ENCODE measurements at places on chromosomes 5 and 9.

GRCh38 chr5:313806-314376, 7.6 kb upstream of the AHRR start:
- no peak for DNase-seq

- no peak for DNase-seq
Observed at GRCh38 chr5:14107536-14107935, 35.6 kb upstream of the TRIO start.

DNA sequence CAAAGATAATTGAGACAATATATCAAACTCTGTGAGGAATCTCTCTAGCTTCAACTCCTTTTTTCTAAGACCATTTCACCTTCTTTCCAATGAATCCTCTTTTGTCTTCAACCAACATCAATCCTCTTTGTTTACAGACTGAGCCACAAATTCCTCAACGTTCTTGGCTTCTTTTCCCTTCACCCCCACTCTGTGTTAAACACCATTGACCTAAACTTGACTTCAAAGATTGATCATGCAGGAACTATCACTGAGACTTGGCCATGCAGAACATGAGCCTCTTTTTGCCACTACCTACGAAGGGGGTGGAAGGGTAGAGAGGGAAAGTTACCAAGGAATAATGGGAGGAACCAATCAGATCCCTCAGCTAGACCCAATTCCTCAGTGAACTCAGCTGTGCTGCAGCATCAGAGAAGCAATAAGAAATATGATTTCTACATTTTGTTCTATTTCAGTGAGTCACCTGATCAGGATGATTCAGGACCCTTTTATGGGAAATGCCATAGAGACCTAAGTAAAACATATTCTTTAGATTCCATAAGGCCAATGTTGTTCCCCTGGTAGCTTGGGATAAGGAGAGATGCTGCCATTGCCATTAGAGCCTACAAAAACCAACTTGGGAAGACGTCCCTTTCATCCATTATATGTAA, 187.7 kb upstream of the RGMB start:
- peak; percentile 60 for DNase-seq

DNA sequence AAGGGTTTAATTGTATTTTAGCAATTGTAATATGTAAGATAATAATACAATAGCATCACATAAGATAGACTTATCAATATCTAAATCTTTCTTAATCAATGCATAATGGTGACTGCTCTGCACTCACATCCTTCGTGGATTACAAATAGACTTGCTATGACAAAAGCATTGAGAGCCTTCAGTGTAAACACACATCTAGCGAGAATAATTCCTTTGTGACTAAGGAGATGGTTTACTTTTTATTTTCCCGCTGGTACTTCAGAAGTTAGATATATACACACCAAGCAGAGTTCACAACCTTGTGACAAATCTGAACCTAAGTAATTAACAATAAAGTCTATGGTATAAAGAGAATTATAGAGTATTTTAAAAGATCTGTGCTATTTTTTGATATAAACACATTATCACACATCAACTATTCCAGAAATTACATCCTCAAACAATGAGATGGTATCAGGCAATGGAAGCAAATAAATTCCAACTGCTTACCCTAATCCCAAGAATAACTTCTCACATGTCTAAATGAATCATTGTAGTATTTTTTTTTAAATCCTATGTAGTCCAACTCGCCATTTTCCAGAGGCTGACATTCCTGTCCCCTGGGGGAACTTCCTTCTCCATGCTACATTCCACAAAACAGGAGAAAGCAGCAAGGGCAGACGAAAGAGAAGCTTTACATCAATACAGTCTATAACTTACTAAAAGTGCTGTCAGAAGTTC, 51.2 kb downstream of the MAPKAP1 start:
- DNase-seq = no peak

DNA sequence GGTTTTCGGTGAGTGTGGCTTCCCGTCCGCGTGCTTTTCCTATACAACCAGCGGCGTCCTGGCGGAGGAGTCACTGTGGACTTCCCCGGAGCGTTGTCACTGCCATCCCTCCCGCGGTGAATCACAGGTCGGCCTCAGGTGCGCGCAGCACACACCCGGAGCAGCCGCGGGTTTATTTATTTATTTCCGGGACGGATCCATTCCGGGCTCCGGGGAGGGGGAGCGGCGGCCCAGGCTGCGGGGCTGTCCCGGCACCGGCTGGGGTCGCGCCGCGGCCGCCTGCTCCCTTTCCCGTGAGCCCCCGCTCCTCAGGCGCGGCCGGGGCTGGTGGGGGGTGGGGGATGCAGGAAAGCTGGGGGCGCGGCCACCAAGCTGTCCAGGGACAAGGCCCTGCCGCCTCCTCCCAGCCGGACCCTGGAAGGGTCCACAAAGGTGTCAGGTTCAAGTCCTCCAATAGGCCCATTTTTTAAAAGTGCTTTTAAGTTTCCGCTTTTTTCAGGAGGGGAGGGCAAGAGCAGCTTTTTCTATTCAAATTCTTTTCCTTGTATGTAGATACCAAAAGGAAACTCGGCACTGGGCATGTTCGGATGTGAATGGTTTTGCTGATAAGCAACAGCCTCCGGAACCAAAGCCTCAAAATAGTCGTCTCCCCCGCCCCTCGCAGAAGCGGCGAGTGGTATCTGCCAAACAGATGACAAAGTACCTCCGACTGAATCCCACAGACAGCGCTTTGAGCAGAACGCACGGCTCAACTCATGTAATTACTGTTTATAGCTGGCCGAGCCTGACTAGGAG, 192.5 kb downstream of the CD180 start:
- peak; percentile 94 for DNase-seq

DNA sequence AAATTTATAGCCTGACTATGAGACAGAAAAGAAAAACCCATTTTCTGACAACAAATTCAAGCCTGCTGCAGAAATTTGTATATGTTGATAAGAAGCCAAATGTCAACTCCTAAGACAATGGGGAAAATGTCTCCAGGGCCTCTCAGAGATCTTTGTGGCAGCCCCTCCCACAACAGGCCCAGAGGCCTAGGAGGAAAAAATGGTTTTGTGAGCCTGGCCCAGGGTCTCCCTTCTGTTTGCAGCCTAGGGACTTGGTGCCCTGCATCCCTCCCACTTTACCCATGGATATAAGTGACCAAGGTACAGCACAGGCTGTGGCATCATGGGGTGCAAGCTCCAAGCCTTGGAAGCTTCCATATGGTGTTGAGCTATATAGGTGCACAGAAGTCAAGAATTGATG, 740.2 kb downstream of the SEMA5A start:
- DNase-seq = no peak

GRCh38 chr5:108381350-108381953, 446 bp downstream of the FBXL17 start:
- DNase-seq = peak; percentile 93

GRCh38 chr9:125421166-125421565, 159.5 kb downstream of the GAPVD1 start:
- no peak for DNase-seq

DNA sequence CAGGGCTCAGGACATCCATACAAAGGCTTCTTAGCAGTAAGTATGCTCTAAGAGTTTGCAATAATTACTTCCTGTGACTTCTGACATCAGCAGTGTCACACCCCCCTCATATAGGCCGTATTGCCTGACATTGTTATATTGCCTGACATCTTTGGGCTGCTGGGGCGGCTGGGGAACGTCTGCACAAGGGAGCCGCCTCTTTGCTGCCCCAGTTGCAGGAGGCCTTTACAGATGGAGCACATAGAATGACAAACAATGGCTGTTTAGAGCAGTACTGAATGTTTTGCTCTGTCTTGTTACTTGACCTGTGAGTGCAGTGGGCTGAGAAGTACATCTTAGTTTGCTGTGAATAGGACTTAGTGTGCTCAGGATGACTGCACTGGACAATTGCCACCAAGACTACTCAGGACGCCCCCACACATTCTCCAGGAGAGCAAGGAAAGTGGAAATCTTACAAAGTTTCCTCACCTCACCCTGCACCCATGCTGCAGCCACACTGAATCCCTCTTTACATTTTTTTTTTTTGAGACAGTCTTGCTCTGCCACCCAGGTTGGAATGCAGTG, 65.4 kb upstream of the SPOCK1 start:
- DNase-seq = peak; percentile 48

- no peak for DNase-seq
Observed at GRCh38 chr5:149268928-149269557, 2.6 kb upstream of the AFAP1L1 start.

DNA sequence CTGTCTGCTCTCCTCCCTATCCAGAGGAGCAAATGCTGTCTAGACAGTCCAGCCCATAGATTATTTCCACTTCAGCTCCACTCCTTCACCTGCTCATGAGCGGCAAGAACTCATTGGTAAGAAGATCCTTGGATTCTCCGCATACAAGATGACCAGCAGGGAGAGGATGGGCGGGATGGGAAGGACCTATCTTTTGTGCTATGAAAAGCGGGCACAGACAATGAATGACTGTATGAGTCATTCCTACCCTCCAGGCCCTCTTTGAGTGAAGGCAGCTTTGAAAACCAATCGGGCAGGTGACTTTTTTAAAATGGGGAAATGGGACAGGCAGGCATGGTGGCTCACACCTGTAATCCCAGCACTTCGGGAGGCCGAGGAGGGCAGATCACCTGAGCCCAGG, 49.4 kb downstream of the SMIM23 start:
- DNase-seq = no peak

DNA sequence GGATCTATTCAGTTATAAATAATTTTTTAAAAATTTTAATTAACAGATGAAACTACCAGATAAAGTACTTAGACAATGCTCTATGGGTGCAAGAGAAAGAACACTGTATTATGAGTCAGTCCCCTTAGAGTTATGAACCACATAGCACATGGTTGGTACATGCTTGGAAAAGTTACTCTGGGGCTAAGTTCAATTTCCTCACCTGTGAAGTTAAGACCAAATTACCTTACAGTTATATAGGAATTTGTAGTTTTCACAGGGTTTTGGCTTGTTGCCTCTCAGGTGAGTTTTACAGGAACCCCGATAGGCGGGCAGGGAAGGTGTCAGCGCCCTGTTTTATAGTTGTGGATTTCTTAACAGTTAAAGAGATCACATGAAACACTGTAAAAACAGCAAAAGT, 1.2 kb downstream of the PANK3 start:
- peak; percentile 50 for DNase-seq

DNA sequence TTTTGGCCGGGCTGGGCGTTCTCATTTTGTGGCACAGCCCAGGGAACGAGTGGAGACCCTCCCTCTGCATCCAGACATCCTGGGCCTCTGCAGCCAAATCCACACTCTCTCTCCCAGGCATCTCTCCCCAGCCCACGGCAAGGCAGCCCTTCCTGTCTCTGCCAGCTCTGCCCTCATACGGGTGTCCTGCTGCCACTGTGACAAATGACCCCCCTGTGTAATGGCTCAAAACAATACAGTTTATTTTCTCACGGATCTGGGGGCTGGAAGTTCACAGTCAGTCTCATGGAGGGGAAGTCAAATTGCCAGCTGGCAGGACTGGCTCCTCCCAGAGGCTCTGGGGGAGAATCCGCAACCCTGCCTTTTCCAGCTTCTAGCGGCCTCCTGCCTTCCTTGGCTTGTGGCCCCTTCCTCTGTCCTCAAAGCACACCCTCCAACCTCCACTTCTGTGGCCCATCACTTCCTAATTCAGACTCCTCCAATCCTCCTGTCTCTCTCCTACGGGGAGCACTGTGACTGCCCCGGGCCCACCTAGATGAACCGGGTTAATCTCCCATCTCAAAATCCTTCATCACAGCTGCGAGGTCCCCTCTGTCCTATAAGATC, 70.2 kb upstream of the COL5A1 start:
- no peak for DNase-seq

GRCh38 chr9:27784847-27785713, 211.8 kb upstream of the C9orf72 start:
- no peak for DNase-seq

- peak; percentile 52 for DNase-seq
Observed at GRCh38 chr9:94085062-94085639, 887 bp downstream of the PTPDC1 start.

GRCh38 chr5:179258922-179259730, 86.1 kb downstream of the ADAMTS2 start:
- DNase-seq = peak; percentile 54

GRCh38 chr9:111957856-111958631, 61.4 kb downstream of the UGCG start:
- peak; percentile 95 for DNase-seq

DNA sequence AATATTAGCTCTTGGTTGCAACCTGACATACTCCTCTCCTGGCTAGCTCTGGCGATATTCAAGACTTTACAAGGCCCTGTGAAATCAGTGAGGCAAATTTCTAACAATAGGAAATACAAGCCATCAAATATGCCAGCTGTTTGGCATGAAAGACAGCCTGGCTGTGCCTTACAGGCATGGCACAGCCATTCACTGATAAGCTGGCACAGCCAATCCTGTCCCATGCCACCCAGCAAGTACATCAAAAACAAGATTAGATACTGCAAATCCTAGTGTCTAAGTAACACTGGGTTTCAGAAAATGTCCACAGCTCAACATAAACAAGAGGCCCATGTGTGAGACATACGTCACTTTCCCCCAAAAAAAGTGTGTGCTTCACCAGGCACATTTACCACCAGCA, 1045.8 kb upstream of the DMAC1 start:
- DNase-seq = no peak

- no peak for DNase-seq
Observed at GRCh38 chr9:84212246-84212645, 128.3 kb downstream of the SLC28A3 start.

DNA sequence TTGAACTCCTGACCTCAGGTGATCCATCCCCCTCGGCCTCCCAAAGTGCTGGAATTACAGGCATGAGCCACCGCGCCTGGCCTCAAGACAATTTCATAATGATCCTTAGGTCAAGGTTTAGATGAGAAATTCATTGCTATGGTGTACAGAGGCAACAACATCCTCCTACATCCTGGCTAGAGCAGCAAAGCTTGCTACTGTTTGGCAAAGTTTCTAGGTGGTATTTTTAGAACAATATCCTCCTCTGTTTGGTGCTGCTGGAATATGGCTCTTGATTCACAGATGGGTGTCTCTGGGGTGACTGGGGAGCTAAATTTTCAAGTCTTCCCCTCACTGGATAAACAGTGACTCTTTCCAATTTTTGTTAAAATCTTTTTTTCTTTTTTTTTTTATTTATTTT, 30.6 kb downstream of the CRHBP start:
- DNase-seq = no peak

GRCh38 chr9:36866840-36867239, 167.2 kb downstream of the PAX5 start:
- DNase-seq = no peak

DNA sequence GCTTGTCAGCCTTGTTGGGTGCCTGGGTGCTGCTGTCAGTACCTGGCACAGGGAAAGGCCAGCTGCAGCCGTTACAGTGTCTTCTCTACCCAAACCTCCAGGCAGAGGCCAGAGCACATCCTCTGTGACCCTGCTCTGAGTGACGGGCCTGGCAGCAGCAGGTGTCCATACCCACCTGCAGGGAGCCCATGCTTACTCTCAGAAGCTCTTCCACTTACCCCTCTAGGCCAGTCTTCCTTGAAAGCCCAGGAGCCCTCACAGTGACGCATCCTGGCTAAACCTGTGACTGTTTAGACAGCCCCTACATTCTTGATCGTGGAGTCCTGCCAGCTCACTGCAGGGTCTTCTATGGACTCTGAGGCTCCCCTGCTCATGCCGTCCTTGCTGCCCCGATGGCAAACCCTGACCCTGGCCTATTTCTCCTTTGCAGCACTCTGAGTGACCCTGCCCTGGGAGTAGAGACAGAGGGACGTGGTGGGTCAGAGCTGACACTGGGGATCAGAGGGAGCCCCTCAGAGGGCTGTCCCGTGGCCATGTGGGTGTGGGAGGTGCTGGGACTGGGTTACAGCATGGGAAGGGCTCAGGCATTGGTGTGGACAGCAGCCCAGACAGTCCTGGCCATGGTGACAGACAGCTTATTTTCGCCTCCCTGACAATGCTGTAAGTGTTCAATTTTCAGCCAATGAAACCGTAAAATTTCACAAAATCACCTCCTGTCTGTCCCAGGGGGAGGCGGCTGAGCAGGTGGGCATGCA, 67.6 kb upstream of the RNF130 start:
- no peak for DNase-seq

Data from foreskin fibroblast (primary cell).